Mucosa of descending colon (tissue), 3 donors: ENCODE measurements at places on chromosomes 12 and 14. TPM values are rescaled to one million over a fixed set of nuclear protein-coding genes. Genes with fewer than 3 reads are reported as not detected.

The ANG gene
- total RNA-seq, result 50.1 TPM

The SERPINA3 gene
- total RNA-seq, result 43.9 TPM

The INSM2 gene
- not detected for total RNA-seq

The RPGRIP1 gene
- 0.09 TPM for total RNA-seq

The WSCD2 gene
- total RNA-seq, result 0.72 TPM

The LPAR5 gene
- total RNA-seq, result 30.5 TPM
